ENCODE measurements at places on chromosomes 5 and 9.

GRCh38 chr9:131310833-131311554 is 21.5 kb downstream of the PLPP7 start:
- DNase-seq: no peak
- H3K4me1 ChIP-seq: no peaks in the 10 kb centered on the region
- H3K27ac ChIP-seq: no peak overlapping the region
- H3K27me3 ChIP-seq: no peaks in the 10 kb centered on the region
- H3K4me3 ChIP-seq: no peak overlapping the region
- H3K36me3 ChIP-seq: no peaks in the 10 kb centered on the region

DNA sequence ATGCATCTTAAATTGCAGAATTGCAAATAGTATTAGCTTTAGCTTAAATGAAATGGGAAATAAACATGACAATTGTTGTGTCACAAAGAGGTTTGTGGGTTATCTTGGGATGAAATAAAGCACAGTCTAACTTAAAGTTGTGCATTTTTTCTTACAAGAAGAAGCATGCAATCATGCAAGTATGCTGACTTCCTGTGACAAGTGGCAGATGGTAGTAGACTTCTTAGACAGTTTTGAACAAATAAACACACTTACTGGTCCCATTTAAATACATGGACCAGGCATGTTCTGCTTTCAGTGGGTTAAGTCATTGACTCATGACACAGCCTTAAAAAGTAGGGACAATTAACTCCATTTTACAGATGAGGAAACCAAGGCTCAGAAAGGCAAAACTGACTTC is 15.9 kb upstream of the C5orf63 start:
- no peaks in the 10 kb centered on the region for H3K36me3 ChIP-seq
- no peak overlapping the region for H3K4me3 ChIP-seq
- no peaks in the 10 kb centered on the region for H3K4me1 ChIP-seq
- no peak for DNase-seq

- H3K27ac ChIP-seq: no peak overlapping the region
- no peaks in the 10 kb centered on the region for H3K4me1 ChIP-seq
- H3K36me3 ChIP-seq: no peaks in the 10 kb centered on the region
- H3K4me3 ChIP-seq: no peak overlapping the region
- no peaks in the 10 kb centered on the region for H3K27me3 ChIP-seq
Observed at GRCh38 chr9:108333530-108333983, 522.2 kb downstream of the ACTL7B start.

DNA sequence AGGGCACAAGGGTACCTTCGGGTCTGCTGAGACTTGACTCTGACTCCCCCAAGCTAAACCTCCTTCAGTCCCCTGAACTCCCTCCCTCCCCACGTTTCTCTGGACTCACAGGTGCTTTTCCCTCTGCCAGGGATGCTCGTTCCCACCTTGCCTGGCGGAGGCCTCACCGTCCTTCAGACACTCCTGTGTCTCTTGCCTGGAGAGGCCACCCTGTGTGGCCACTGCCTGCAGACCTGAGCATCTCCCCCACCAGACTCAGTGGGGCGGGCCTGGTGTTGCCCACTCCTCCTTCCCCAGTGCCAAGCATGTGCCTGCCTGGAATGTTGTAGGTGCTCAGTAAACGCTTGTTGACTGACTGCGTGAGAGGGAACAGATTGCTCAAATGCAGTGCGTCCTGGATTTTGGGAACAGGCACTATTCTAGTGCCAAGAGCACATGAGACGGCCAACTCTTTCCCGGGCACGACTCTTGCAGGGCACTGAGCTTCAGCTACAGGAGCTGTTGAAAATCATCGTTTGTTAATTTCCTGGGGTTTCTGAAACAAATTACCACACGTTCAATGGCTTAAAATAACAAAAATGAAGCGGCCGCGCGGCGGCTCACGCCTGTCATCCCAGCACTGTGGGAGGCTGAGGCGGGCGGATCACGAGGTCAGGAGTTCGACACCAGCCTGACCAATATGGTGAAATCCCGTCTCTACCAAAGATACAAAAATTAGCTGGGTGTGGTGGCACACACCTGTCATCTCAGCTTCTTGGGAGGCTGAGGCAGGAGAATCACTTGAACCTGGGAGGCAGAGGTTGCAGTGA is 71.0 kb upstream of the BARHL1 start:
- DNase-seq: no peak

- H3K36me3 ChIP-seq: no peaks in the 10 kb centered on the region
- no peak for DNase-seq
- H3K27ac ChIP-seq: no peak overlapping the region
- H3K27me3 ChIP-seq: no peaks in the 10 kb centered on the region
Observed at GRCh38 chr5:136210259-136210658, 17.3 kb upstream of the SMIM32 start.

- no peak overlapping the region for H3K27ac ChIP-seq
- H3K4me1 ChIP-seq: no peaks in the 10 kb centered on the region
- H3K27me3 ChIP-seq: no peaks in the 10 kb centered on the region
- H3K4me3 ChIP-seq: no peak overlapping the region
Observed at GRCh38 chr5:164466033-164466432, 960.6 kb downstream of the MAT2B start.

DNA sequence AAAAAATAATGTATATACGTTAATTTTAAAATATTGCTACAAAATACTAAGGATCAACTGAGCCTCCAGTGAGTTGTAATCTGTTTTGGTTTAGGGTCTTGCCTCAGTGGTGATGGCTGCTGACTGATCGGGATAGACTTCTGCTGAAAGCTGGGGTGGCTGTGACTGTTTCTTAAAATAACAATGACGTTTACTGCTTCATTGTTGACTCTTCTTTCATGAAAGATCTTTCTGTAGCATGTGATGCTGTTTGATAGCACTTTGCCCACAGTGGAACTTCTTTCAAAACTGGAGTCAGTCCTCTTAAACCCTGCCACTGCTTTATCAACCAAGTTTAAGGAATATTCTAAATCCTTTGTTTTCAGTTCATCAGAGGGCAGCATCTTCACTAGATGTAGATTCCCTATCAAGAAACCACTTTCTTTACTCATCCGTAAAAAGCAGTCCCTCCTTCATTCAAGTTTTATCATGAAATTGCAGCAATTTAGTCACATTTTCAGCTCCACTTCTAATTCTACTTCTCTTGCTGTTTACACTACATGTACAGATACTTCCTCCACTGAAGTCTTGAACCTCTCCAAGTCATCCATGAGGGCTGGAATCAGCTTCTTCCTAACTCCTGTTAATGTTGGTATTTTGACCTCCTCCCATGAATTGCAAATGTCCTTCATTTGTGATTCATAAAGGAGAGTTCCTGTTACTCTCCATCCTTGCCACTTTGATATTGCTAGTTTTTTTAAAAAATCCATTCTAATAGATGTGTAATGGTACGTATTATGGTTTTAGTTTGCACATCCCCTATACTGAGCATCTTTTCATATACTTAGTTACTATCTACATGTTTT is 41.5 kb upstream of the PTPDC1 start:
- no peak for DNase-seq
- no peak overlapping the region for H3K27ac ChIP-seq
- H3K4me1 ChIP-seq: no peaks in the 10 kb centered on the region
- no peak overlapping the region for H3K4me3 ChIP-seq
- H3K36me3 ChIP-seq: no peaks in the 10 kb centered on the region
- no peaks in the 10 kb centered on the region for H3K27me3 ChIP-seq

DNA sequence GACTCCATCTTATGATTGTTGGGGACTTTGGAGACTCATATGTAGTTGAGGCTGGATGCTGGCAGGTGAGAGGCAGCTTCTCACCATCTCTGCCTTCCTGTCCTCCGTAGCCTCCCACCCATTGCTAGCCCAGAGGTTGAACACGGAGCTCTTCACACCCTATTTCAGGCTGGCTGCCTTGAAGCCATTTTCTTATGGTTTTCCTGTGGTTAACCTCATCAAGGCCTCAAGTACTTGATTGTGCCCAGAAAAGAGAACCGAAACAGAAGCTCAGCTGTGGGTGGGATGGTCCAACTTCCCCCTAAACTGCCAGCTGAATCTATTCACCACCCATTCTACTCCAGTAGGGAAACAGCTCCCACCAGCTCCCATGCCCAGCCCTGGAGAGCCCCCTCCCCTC is 102.9 kb downstream of the LIFR start:
- no peaks in the 10 kb centered on the region for H3K4me1 ChIP-seq
- H3K27ac ChIP-seq: no peak overlapping the region
- no peaks in the 10 kb centered on the region for H3K36me3 ChIP-seq
- DNase-seq: no peak
- H3K4me3 ChIP-seq: no peak overlapping the region

- no peaks in the 10 kb centered on the region for H3K36me3 ChIP-seq
- peak overlapping the region; percentile 81 for H3K4me3 ChIP-seq
- H3K27ac ChIP-seq: peak overlapping the region; percentile 67
- DNase-seq: peak; percentile 27
- H3K4me1 ChIP-seq: no peaks in the 10 kb centered on the region
Observed at GRCh38 chr5:34007201-34007620, 639 bp downstream of the AMACR start.

GRCh38 chr5:131462454-131462853 is 172.6 kb downstream of the RAPGEF6 start:
- H3K27ac ChIP-seq: no peak overlapping the region
- H3K27me3 ChIP-seq: no peaks in the 10 kb centered on the region
- no peaks in the 10 kb centered on the region for H3K4me1 ChIP-seq
- no peaks in the 10 kb centered on the region for H3K36me3 ChIP-seq
- H3K4me3 ChIP-seq: no peak overlapping the region

DNA sequence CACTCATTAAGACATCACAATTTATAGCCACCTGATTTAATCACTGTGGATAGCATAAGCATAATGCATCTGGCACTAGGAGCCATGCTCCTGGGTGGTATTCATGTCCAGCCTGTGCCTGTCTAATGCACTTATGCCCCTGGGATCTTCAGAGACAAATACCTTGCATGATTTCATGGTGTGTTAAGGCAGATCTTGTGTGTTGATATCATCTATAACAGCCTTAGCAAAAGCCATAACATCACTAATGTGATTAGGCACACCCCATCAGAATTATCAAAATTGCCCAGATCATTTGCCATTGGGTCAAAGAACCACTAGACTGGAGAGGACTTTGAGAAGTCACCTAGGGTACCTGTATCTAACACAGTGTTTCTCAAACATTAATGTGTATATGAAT is 43.7 kb upstream of the SELENOP start:
- no peaks in the 10 kb centered on the region for H3K36me3 ChIP-seq
- DNase-seq: no peak

GRCh38 chr9:100120286-100120685 is 21.2 kb downstream of the INVS start:
- DNase-seq: no peak
- H3K27ac ChIP-seq: no peak overlapping the region
- no peaks in the 10 kb centered on the region for H3K4me1 ChIP-seq
- H3K36me3 ChIP-seq: no peaks in the 10 kb centered on the region
- H3K27me3 ChIP-seq: no peaks in the 10 kb centered on the region

DNA sequence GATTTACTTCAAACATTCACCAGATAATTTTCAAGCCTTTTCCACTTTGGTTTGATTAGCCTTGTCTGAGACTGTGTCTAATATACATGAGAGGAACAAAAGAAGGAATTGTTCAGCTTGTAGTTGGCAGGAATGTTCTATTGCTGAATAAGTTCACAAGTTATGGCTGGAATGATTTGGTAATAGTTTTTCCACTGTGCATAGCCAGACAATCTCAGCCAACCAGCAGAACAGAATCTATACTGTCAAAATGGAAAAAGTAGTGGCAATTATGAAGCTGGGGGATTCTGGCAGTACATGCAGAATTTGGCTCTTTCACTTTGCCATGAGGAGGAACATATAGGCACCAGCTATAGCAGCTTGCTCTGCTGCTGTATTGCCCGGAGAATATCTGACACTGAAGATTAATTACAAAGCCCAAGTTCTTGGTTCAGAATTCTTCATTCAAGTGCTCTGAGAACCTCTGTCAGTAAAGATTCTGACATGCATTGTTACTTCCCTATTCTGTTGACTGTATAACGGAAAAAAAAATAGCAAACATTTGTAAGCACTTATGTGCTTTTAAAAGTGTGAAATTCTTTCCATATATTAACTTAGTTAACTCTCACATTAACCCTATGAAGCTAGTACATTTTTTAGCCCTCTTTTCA is 150.6 kb downstream of the PRR16 start:
- no peak overlapping the region for H3K27ac ChIP-seq
- no peaks in the 10 kb centered on the region for H3K4me1 ChIP-seq
- H3K4me3 ChIP-seq: no peak overlapping the region
- H3K36me3 ChIP-seq: no peaks in the 10 kb centered on the region
- DNase-seq: no peak
- no peaks in the 10 kb centered on the region for H3K27me3 ChIP-seq

All from testis (tissue), 5 donors.